ENCODE measurements at places on chromosomes 1 and 21. TPM values are rescaled to one million over a fixed set of nuclear protein-coding genes. Genes with fewer than 3 reads are reported as not detected.

SPRR2A gene
- total RNA-seq: not detected

KCNQ4 gene
- not detected for total RNA-seq

AVPR1B gene
- not detected for total RNA-seq

PLCH2 gene
- not detected for total RNA-seq

CDC14A gene
- 2.2 TPM for total RNA-seq

CD53 gene
- not detected for total RNA-seq

PROK1 gene
- not detected for total RNA-seq

GBP6 gene
- total RNA-seq: not detected

SH2D1B gene
- total RNA-seq: not detected

TBX19 gene
- total RNA-seq: 1.1 TPM

GRCh38 chr1:87765681-87766070 lies 437.0 kb downstream of the LMO4 start:
- DNase-seq: no peak

- DNase-seq: peak; percentile 80
Measured at GRCh38 chr21:8991088-8991907, 1530.1 kb upstream of the TPTE start.

GRCh38 chr1:22530715-22531114 lies 32.6 kb upstream of the EPHA8 start:
- no peak for DNase-seq

GRCh38 chr1:145855426-145855948 lies 3.4 kb downstream of the PIAS3 start:
- no peak for DNase-seq

DNA sequence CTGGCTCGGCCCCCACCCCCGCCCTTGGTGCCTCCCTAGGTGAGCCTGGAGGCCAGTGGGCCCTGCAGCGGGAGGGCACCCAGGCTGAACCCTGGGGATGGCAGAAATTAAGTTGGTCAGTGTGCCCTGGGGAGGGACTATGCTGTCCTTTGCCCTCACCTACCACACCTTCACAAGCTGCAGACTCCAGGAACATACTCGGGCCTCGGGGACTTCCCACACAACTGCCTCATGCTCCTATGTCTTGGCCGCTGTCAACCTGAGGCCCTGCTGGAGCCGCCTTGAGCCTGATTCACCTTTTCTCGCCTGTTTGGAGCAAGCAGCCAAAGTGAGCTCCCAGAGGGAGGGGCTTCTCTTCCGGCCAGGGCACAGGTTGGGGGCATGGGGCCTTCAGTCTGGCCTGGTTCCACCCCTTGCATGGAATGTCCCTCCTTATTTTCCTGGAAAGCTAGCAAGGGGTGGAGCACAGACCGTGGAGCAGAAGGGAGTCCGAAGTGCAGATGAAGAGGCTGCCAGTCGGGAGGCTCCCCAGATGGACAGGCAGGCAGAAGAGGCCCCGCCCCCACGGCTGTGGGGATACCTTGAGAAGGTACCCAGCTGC lies 24.7 kb downstream of the KNCN start:
- no peak for DNase-seq

- peak; percentile 87 for DNase-seq
Measured at GRCh38 chr1:41496080-41497055, 11.9 kb upstream of the EDN2 start.

- DNase-seq: no peak
Measured at GRCh38 chr1:53442299-53442698, 16.9 kb upstream of the DMRTB1 start.

DNA sequence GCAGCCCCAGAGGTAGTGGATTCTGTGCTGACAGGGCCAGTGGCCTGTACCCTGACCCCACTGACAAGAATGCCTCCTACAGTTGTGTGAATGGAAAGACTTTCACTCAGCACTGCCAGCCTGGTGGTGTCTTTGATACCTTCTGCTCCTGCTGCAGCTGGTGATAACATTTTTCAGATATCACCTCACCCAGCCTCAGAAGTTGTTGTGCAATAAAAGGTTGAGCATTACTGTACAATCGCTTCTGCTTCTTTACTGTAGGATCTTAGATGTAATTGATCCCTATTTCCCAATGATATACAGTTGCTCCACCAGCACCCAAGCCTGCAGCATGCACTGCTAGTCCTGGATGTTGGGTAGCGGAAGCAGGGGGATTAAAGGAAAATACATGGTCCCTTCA lies 4.8 kb upstream of the CHIA start:
- DNase-seq: no peak
